KG1 (cell line): ENCODE measurements at places on chromosomes 11 and 22.

GRCh38 chr11:130457623-130458409 is 9.4 kb downstream of the ADAMTS15 start:
- DNase-seq: no peak

- no peak for DNase-seq
Measured at GRCh38 chr22:19832476-19833108, 22.1 kb downstream of the GNB1L start.

GRCh38 chr11:83480811-83481210 is 194.6 kb upstream of the CCDC90B start:
- no peak for DNase-seq

DNA sequence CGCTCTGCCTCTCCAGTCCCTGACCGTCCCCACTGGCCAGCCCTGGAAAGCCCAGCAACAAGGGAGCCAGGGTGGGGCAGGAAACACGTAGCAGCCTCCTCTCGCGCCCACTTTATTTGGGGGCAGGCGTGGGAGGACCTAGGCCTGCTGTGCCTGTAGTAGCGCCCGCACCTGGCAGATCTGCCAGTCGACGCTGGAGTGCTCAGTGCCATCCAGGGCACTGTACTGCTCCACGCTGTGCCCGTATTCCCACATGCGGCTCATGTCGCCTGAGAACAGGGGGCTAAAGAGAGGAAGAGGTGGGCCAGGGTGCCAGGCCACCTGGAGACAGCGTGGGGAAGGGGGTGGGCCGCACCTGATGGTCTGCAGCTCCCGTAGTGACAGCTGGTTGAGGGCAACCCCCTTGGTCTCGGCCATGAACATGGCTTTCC is 17.0 kb upstream of the DRICH1 start:
- no peak for DNase-seq

DNA sequence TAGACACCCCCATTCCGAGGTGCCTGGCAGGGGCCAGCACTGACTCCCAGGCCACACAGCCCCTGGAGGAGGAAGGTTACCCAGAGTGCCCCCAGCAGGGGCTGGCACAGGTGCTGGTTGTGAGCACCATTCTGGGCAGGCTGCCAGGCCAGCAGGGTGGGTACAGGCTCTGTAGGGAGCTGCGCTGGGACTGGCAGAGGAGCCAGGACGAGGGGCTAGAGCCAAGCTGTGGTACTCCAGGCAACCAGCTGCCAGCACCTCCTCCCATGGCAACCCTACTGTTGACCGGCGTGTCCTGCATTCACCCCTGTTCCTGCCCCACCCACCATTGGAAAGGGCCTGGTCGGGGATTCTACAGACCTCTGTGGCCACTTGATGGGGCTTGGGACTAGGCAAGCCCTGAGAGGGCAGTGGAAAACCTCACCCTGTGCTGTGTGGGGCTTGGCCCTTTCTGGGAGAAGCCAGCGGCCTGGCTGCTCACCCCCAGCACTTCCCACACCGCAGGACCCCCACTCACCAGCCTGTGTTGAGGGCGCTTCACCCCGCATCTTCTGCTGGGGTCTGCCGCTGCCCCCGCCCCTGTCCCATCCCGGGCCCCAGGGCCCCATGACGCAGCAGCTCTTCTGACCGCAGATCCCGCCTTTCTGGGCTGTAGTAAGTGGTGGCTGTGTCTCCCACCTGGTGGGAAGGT is 1.9 kb downstream of the CLDN5 start:
- DNase-seq: no peak

GRCh38 chr11:60657888-60658287 is 41.5 kb upstream of the MS4A8 start:
- DNase-seq: no peak

DNA sequence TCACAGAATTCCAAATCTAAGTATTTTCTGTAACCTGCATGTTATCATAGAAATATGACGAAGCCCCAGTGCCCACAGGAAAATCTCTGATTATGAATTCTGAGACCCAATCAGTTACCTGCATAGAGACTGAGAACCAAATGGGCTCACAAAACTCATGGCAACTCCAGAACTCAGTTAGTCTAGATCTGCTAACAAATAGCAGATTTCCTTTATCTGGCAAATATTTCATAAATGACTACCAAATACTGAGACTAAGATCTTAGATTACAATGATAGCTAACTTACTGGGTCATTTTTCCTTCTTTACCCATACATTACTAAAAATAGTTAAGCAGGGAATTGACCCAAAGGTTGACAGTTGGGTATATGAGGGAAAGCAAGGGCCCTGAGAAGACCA is 228.1 kb upstream of the FAT3 start:
- DNase-seq: no peak

GRCh38 chr22:20571531-20572007 is 64.2 kb downstream of the MED15 start:
- no peak for DNase-seq

DNA sequence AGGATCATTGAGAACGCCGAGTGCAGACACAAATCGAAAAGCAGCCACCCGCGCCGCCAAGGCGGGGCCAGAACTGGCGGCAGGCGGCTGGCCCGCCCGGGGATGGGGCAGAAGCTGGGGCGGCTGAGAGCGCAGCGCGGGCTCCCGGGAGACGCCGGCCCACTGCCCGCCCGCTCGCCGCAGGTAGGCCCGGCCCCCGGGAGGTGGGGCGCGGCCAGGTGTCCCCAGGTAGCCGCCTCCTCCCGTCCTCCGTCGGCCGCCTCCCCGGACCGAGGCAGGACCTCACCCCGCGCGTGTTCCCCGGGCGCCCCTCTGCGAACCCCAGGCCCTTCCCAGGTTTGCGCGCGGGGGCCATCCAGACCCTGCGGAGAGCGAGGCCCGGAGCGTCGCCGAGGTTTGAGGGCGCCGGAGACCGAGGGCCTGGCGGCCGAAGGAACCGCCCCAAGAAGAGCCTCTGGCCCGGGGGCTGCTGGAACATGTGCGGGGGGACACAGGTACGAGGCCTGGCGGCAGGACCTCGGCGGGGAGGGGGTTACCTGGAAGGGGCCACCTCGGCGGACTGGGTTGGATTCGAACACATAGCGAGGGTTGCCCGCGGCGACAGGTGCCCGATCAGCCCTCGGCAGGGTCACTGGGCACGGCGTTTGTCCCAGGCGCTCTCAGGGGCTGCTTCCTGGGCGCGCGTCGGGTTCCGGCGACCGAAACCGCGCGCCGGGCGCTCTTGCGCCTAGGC is at the start of gene PRRG4:
PRRG4 (plus strand) TSS at position 248 of the 733 bp plus-strand sequence. CDS start 603 bp downstream, outside the sequence.
- DNase-seq: peak; percentile 39

DNA sequence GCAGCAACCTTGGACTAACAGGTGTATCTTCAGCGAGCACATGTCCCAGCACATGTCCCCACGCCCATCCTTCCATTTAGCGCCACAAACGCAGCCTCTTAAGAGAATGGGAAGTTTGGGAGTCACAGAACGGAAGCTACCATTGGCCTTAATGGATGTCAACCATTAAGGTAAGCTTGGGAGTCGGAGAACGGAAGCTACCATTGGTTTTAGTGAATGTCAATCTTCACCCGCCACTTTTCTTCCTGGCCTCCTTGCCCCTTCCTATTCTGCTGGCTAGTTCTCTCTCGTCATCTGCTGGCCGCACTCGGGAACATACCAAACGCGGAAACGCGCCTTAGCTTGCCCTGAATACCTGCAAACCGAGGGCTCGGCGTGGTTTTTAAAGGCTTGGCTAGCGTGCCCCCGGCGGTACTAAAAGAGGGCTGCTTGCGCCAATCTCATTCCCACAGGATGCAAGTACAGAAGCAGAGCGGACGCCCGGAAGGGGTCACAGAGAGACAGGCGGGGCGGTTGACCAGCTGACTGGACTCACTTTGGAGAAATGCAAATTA is 24.3 kb downstream of the GLYATL1 start:
- no peak for DNase-seq

DNA sequence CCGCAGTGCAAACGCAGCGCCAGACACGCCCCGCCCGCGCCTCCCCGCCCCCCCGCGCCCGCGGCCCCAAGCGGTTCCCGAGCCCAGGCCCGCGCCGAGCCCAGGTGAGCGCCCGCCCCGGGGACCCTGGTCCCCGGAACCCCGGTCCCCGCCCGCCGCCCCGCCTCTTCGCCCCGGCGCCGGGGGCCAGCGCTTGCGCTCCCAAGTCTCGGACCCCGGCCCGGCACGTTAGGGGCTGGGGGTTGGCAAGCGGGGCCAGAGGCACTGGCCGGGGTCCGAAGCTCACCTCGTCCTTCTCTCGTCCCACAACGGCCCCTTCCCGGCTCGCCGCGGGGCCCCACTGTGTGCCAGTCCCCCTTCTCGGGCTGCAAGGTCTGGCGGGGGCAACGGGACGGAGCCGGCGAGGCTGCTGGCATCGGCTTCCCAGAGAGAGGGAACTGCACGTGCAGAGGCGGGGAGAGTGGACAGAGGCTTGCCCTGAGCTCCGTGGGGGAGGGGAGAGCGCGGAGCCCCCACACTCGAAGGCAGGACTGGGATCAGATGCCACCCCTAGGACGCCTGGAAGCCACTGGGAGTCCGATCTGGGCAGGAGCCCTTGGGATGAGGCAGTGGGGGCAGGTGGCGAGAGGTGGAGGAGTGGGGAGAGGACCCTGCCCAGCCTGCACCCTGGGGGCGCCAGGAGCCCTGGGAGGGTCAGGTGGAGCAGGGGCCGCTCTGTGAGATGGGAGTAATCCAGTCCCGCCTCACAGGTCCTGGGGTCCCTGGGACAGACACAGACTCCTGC is 1.8 kb upstream of the AIFM3 start:
- no peak for DNase-seq

DNA sequence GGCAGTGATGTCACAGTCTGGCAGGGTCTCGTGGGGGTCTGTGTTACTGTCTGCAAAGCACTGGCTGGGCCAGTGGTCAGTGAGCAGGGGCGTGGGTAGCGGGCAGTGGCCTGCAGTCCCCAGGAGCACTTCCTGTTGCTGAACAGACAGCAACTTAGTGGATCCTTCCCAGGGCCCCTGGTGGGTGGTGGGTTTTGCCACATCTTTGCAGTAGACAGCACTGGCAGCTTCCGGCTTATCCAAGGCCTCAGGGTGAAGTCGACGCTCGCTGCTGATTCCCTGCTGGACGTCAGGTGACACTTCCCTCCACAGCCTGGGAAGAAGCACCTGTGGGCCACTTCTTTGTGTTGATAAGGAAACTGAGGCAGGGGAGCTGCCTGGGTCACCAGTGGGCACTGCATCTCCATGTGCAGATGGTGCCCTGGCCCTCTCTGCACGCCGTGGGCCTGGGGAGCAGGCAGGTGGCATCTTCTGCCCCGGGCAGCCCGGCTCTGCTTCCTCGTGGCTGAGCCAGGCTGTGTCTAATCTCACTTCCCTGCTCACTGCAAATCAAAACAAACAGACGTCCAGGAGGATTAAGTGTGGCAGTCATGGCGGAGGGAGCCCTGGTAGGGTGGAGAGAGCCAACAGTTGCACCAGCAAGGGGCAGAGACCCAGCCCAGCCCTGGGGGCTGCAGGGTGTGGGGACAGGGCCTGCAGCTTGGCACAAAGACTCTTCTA is 79.8 kb downstream of the KCNQ1 start:
- no peak for DNase-seq

DNA sequence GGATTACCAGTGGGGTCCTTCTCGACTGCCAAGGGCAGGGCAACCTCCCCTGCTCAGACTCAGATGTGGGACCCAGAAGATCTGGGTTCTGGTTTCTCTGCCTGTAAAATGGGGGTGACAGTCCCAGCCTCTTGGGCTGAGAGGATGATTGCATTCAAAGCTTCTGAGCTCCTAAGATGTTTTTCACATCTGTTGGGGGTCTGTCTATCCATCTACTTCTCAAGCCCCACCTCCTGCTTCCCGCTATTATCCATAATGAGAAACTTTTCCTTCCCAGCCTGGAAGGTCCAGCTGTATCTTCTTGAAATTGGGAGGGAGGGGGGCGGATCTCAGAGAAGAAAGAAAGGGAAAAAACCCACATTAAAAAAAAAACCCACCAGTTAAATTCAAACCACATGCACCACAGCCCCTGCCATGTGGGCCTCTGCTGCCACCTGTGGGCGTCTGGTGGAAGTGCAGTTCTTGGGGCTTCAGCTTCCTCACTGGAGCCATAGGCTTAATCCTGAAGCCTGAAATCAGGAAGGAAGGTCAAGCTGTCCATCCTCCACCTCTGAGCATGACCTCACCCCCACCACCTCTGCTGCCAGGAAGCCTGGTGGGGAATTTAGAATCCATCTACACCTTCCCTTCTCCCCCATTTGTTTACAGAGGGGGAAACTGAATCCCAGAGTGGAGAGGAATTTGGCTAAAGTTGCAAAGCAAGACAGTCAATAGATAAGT is 27.3 kb downstream of the ARHGEF17 start:
- peak; percentile 86 for DNase-seq

DNA sequence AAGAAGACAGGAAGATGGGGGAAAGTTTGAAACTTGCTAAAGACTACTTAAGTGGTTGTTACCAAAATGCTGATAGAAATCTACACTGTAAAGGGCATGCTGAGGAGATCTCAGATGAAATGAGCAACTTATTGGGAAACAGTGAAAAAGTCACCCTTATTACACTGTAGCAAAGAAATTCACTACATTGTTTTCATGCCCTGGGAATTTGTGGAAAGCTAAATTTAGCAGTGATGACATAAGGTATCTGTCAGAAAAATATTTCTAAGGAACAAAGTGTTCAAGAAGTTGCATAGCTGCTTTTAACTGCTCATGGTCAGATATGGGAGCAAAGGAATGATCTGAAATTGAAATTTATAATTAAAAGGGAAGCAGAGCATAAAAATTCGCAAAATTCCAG is 702.4 kb upstream of the LRRC4C start:
- no peak for DNase-seq
